Naive thymus-derived CD4-positive, alpha-beta T cell (primary cell): ENCODE measurements at places on chromosomes 1 and 21. TPM values are rescaled to one million over a fixed set of nuclear protein-coding genes. Genes with fewer than 3 reads are reported as not detected.

DNA sequence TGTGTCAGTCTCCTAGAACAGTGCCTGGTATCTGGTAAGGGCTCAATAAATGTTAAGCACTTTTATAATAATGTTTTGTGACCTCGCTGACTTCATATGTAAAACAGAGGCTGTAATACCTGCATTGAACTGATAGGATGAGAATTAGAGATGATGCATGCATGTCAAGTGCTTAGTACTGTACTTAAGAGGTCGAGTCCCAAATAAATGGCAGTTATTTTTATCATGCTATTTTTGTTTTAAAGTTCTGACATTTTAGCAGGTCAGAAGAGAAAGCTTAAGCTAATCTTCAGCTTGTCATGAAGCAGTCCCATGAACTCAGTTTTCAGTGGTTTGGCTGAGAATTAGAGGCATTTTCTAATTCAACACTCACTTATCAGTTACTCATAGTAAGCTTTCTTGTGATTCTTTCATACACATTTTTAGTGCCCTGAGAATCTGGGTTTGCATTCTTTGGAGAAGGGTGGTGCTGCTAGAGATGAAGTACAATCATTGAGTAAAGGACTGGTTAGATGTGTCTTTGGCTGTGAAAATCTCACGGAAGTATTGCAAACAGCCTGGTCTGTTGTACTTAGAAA is 75.7 kb upstream of the RAVER2 start:
- no peak for DNase-seq

- DNase-seq = no peak
Measured at GRCh38 chr1:3857791-3858129, 484 bp downstream of the DFFB start.

Gene GRHL3
- total RNA-seq = not detected

Gene BPNT1
- total RNA-seq = 15.0 TPM
